ENCODE measurements at places on chromosomes 11 and 22. TPM values are rescaled to one million over a fixed set of nuclear protein-coding genes. Genes with fewer than 3 reads are reported as not detected.
A peak's percentile ranks its signal among the peaks of the same experiment; 100 is the strongest.

DNA sequence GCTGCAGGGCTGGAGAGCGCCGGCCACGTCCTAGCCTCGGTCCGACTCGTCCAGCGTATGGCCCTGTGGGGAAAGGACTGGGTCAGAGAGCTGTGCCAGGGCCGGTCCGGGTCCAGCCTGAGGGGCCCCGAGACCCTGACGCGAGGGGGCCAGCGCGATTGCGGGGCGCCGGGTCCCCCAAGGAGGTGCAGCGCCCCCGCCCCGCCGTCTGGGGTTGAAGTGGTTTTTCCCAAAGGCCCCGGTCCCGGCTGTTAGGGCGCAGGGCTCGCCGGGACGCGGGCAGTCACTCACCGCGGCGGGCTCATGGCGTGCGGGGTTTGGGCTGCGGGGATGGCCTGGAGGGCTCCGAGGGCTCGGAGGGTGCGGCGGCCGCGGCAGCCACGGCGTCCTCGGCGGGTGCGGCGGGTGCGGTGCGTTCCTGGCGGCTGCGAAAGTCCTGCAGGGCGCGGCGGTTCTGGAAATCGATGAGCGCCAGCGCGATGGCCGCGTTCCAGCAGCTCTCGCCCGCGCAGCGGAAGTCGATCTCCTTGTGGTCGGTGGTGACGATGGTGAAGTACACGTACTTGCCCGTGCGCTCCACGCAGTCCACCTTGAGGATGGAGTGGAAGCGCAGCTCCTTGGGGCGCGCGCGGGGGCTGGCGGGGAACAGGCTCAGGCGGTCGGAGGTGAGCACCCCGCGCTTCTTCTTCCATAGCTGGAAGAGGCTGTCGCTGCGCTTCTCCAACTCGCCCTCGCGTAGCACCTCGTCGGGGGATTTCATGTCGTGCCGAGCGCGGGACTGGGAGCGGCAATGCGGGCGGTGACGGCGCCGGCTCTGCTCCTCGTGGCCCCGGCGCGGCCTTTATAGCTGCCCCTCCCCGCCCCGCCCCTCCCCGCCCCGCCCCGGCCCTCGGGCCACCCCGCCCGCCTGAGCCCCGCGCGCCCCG, at the start of gene PHLDA2:
Gene PHLDA2, minus strand, starts transcription at position 816 of the 926 bp plus-strand sequence. Its CDS starts 56 bp downstream, at position 760.
- H3K36me3 ChIP-seq, result no peaks in the 10 kb centered on the region
- H3K27ac ChIP-seq, result peak within 1 kb of the TSS; percentile 56
- H3K4me3 ChIP-seq, result peak within 1 kb of the TSS; percentile 85
- peak; percentile 69 for DNase-seq
- peaks cover 25% of the 10 kb centered on the region for H3K27me3 ChIP-seq

DNA sequence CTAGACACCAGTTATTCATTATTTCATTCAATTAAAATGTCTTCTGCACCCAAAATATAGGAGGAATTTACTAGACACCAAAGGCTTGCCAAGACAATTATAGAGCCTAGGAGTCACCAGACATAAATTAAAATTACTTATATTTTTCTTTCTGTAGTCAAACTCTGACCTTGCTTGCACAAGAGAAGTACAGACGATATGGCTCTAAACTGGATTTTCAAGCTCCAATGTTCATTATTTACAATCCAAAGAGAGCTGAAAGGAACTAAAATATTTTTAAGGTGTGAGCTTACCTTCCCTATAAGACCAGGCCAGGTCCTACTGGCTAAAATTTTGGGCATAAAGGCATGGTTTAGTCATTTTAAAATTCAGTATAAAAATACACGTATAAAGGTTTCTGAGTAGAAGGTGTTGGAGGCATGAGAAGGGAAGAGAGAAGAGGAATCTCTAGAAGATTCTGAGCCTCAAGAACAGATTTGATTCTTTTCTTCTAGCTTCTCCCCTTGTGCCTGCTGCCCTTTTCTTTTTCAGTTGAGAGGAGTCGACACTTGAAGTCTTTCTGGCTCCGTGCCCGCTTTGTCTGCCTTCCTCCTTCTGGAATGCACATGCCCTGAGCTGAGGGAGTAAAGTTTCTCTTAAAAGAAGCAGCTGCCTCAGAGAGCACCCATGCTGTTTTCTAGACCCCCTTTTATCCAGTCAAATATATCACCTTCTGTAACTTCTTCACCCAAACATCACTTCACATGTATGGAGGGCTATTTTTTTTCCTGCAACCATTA, 13.5 kb downstream of the C11orf97 start:
- H3K27ac ChIP-seq, result no peak overlapping the region
- no peaks in the 10 kb centered on the region for H3K4me1 ChIP-seq
- H3K27me3 ChIP-seq, result peaks cover 23% of the 10 kb centered on the region
- DNase-seq, result no peak
- H3K36me3 ChIP-seq, result no peaks in the 10 kb centered on the region
- H3K4me3 ChIP-seq, result no peak overlapping the region

- no peaks in the 10 kb centered on the region for H3K4me1 ChIP-seq
- peaks cover 16% of the 10 kb centered on the region for H3K36me3 ChIP-seq
- H3K27me3 ChIP-seq, result no peaks in the 10 kb centered on the region
Measured at GRCh38 chr22:19060356-19061009, 61.7 kb downstream of the DGCR2 start.

DNA sequence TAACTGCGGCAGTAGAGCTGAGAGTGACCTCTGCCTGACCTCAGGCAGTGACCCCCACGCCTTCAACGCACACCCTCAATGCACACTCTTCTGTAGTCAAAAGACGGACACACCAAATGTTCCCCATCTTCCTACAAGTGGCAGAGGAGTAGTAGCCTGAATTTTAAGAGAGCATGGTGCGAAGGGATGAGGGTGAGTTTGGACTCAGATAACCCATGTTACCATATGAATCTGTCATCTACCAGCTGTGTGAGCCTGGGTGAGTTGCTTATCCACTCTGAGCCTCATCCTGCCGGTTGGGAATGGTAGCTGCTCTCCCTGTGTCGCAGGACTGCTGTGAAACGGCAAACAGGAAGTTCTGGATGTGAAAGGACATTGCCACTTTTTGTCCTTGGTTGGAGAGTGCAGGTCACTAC, 20.6 kb upstream of the ROBO3 start:
- H3K4me1 ChIP-seq, result peaks cover 8% of the 10 kb centered on the region
- no peak overlapping the region for H3K4me3 ChIP-seq
- H3K27ac ChIP-seq, result no peak overlapping the region
- H3K27me3 ChIP-seq, result peaks cover 99% of the 10 kb centered on the region

GRCh38 chr11:108787105-108787504, 122.2 kb downstream of the DDX10 start:
- H3K4me1 ChIP-seq, result peaks cover 22% of the 10 kb centered on the region
- H3K27me3 ChIP-seq, result no peaks in the 10 kb centered on the region
- DNase-seq, result no peak
- no peak overlapping the region for H3K27ac ChIP-seq

GRCh38 chr11:32334822-32335221, 100.5 kb downstream of the WT1 start:
- H3K4me1 ChIP-seq, result peaks cover 9% of the 10 kb centered on the region
- H3K36me3 ChIP-seq, result no peaks in the 10 kb centered on the region
- H3K4me3 ChIP-seq, result no peak overlapping the region
- H3K27me3 ChIP-seq, result peaks cover 43% of the 10 kb centered on the region
- no peak for DNase-seq
- H3K27ac ChIP-seq, result no peak overlapping the region

- no peak for DNase-seq
- H3K4me3 ChIP-seq, result peak overlapping the region; percentile 11
- peaks cover 7% of the 10 kb centered on the region for H3K27me3 ChIP-seq
Measured at GRCh38 chr11:34235591-34236071, 122.2 kb downstream of the ABTB2 start.

The STX5 gene
- total RNA-seq, result 44.3 TPM

The FXYD2 gene
- 31.2 TPM for total RNA-seq

The BRSK2 gene
- total RNA-seq, result 0.37 TPM
